ENCODE measurements at places on chromosomes 5 and 9. TPM values are rescaled to one million over a fixed set of nuclear protein-coding genes. Genes with fewer than 3 reads are reported as not detected.

Gene KCTD16
- 0.08 TPM for total RNA-seq

Gene CMYA5
- 0.31 TPM for total RNA-seq

Gene SYNPO
- 82.8 TPM for total RNA-seq

- H3K36me3 ChIP-seq, result no peaks in the 10 kb centered on the region
- no peak for DNase-seq
- no peaks in the 10 kb centered on the region for H3K4me1 ChIP-seq
- no peaks in the 10 kb centered on the region for H3K27me3 ChIP-seq
- H3K27ac ChIP-seq, result no peak overlapping the region
These were observed 391.0 kb upstream of the IRX2 start for GRCh38 chr5:3142261-3143027.
